Midbrain (tissue), 1 donor: ENCODE measurements at places on chromosomes 7 and 10.

DNA sequence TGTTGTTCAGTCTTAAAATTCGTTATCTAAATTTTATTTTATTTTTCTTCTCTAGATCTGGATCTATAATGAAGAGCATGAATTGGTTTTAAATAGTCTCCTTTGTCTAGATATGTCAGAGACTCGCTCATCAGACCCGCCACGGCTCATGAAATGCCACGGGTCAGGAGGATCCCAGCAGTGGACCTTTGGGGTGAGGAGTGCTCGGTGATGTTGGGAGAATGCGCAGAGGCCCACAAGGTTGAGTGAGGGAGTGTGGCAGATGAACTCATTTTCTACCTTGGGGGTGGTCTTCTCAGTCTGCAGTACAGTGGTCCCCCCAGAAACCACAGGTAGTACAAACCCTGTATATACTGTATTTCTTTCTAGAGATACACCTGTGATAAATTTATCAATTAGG, 95.3 kb downstream of the GALNT11 start:
- DNase-seq = no peak

DNA sequence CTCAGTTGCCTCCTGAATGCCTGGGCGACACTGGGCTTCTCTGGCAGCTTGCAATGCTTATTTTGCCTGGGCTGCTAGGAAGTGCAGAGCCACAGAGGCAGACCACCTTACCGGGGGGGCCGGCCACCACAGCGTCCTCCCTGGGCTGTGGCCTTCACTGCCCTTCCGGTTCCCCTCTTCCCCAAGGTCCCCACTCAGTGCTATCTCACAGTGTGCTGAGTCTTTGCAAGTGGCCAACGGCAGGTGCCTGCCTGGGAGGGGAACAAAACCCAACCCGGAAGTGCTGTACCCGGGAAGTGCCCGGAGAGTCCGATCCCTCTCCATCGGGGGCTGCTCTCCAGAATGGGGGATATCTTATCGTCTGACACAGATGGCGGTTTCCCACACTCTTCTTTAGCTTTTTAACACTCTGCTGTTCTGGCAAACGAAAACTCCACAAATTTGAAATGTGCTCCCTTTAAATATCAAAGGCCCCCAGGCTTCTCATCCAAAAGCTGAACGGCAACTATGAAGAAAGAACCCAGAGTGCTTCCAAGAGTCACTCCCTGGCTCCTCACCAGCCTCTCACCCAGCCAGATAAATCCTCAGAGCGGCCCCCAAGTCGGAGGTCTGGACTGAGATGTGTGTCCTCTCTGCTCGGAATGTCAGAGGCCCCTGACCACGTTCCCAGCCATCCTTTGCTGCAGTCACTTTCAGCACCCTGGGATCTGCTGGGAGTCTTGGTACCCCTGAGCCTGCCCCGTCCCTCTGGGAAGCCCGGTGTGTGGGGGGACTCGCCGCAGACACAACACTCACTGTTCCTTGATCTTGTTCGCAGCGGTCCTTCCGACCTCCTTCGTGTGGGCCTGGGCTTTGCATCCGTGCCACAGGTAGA, 165.1 kb downstream of the SVIL start:
- DNase-seq = no peak

DNA sequence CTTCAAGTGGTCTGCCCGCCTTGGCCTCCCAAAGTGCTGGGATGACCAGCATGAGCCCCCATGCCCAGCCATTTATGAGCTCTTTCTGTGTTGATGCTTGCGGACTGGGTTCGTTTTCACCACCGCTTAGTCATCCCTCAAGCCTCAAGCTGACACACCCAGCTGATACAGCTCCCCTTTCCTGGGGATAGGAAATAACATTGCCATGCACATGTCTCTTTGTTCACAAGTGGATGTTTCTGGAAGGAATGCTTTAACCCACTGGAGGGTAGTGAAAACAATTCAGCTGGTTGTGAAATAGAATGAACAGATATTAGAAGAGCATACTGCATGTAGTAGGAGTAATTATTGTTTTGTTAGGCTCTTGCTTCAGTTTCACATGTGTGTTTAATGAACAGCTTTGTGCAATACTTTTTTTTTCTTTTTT, 8.5 kb upstream of the METTL27 start:
- no peak for DNase-seq

- DNase-seq = no peak
Measured at GRCh38 chr10:48541144-48541795, 63.6 kb downstream of the ARHGAP22 start.

DNA sequence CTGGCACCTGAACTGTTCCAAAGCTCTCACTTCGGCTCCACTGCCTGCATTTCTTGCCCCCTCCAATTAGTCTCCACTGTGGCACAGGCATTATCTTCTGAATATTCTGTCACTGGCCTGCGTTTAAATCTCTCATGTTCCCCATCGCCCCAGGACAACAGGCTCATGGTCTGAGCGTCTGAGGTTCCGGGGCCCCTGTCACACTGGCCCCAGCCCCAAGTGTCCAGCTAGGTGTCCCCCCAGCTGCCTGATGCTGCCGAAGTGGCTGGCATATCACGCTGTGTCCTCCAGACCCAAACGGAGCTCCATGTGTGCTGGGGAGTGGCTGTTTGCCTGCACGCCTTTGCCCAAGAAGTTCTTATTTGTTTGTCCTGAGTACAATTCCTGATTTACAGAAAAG, 135.4 kb downstream of the TACC2 start:
- DNase-seq = no peak

DNA sequence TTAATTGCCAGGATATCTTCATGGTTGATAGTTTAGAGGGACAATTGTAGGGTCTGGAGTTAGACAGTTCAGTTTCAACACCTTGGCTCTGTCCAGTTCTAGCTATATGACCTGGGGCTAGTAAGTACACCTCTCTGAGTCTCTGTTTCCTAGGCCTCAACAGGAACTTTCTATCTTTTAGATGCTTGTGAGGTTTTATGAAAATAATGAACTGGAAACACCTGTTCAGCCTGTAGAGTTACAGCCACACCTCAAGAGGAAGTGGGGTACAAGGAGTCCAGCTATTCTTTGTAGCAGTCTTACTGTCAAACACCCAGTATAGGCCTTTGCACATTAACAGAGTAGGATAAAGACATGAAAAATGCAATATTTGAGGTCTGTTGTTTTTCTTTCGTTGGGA, 73.4 kb downstream of the CHRM2 start:
- DNase-seq = no peak

GRCh38 chr10:614790-615582, 74.5 kb downstream of the DIP2C start:
- peak; percentile 90 for DNase-seq

DNA sequence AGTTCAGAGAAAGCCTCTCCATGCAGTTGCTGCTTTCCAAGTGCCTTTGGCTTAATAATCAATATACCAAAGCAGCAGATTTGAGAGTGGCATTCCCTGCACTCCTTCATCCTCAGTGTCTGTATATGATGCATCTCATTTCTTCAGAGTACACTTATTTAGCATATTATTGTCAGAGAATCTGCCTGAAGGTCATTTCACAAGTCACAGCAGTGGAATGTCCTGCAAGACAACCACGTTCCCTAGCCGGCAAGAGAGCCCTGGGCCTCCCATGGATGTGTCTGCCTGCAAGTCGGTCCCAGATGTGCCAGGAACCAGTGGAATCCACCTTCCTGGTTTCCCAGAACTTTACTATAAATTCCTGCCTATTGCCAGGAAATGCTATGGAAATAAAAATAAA, 289.4 kb upstream of the IGFBP3 start:
- DNase-seq = no peak

- no peak for DNase-seq
Measured at GRCh38 chr10:77526868-77527617, 110.6 kb downstream of the KCNMA1 start.

DNA sequence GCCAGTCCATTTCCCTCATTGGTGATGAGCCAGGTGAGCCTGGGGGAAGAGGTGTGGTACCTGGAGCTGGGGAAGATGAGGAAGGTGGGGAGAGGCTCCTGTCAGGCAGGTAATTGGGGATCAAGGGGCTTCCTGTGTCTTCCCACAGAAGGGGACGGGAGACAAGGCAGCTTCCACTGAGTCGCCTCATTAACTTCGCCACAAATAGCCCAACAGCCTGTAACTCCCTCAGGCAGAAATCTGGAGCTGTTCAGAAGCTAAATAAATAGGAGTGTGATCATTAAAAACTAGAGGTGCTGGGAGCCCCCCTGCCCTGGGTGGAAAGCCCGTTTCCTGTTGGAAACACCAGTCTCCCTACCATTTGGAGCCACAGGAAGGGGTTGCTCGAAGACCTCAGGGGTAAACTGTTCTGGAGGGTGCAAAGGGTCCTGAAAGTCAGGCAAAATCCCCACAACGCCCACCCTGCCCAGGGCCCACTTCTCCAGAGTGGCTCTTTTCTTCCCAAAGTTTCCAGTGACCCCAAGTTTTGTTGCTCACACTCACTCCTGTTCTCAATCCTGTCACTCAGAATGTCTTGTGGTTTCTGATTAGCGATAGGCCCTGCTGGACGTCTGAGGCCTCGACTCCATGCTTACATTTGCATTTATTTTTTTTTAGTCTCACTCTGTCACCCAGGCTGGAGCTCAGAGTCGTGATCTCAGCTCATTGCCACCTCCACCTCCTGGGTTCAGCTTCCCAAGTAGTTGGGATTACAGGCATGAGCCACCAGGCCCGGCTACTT, 25.7 kb downstream of the UNC5B start:
- DNase-seq = no peak

- DNase-seq = no peak
Measured at GRCh38 chr7:82286798-82287140, 156.8 kb downstream of the CACNA2D1 start.

GRCh38 chr7:25846722-25847121, 305.3 kb upstream of the NFE2L3 start:
- no peak for DNase-seq

GRCh38 chr7:133484086-133484485, 231.2 kb downstream of the EXOC4 start:
- DNase-seq = no peak

GRCh38 chr7:70704831-70705346, 427.1 kb upstream of the GALNT17 start:
- DNase-seq = no peak

- no peak for DNase-seq
Measured at GRCh38 chr10:6463366-6463765, 116.7 kb downstream of the PRKCQ start.

DNA sequence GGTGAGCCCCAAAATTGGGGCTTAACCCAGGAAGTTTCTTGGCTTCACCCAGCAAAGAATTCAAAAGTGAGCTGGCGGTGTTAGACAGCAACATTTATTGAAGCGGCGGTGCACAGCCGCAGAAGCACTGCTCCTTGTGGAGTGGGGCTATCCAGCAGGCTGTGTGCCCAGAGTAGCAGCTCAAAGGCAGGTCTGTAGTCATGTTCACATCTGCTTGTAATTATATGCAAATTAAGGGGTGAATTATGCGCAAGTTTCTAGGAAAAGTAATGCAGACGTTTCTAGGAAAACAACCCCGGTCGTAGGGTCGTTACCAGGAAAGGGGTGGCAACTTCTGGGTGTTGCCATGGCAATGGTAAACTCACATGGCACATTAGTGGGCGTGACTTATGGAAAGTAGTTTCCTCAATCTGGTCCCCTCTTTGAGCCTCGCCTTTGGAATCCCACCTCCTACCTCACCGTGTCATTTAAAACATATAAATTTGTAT, 13.7 kb upstream of the KBTBD2 start:
- DNase-seq = peak; percentile 34

DNA sequence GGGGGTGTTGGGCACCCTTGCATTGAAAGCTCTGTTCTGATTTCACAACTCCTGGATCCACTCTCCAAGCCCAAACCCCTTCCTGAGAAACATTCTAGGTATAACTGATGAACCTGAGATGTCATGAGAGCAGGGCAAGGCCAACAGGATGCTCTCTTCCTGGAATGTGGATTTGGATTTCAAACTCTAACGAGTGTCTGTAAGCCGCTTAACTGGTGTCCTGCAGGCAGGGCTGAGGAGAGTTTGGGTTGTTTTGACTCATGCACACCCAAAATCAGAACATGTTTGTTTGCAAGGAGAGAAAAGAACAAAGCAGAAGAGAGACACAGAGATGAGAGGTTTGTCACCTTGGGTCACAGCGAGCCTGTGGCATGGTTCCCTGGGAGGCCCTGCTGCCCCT, 24.6 kb upstream of the AKR1E2 start:
- DNase-seq = no peak

GRCh38 chr10:70260259-70260658, 23.5 kb downstream of the NPFFR1 start:
- no peak for DNase-seq

DNA sequence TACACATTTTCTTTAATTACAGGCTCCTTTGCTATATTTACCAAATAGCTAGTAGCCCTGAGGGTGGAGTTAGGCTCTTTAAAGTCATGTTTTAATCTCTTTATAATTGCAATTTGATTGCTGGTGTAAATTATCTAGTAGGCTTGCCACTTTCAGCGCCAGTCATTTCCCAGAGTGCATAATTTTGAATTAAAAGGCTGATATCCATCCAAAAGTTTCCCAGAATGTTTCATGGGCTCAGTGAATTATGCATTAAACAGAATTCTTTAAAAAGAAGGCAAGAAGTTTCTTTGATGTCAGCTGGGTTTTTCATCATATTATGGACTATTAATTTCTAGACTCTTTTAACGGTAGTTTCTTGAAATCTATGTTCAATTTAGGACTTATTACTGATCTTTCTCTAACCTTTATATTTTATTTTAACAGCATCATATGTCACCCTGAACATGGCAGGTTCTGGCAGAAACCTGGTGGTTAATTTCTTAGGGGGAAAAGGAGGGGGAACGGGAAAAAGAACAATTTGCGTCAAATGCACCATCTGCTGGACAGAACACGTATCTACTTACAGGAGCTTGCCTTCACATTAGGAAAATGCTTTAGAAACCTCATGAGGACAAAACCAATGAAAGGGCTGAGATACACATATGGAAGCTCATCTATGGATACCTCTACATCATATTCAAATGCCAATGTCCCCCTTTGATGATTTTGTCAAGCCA, 171.1 kb downstream of the GRM3 start:
- peak; percentile 64 for DNase-seq

DNA sequence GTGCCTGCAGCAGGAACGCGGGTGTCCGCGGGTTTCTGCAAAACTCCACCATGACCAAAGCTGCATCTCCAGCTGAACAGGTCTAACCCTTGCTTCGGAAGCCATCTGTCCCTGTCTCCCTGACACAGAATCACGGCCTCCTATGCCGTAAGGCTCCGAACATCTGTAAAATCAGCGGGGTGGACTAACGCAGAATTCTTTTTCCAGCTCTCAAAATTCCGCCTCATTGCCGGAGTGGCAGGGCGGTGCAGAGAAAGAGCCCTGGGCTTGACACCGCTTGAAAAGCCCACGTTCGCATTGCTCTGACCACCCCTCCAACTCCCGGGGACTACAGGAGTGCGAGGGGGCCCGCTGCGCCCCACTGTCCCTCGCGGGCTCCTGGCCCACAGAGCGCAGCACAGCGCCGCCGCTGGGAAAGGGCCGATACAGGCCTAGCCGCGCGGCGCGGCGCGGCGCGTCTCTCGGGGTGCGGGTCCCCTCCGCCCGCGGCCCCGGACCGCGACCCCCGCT, 409 bp downstream of the DNMBP start:
- peak; percentile 64 for DNase-seq

DNA sequence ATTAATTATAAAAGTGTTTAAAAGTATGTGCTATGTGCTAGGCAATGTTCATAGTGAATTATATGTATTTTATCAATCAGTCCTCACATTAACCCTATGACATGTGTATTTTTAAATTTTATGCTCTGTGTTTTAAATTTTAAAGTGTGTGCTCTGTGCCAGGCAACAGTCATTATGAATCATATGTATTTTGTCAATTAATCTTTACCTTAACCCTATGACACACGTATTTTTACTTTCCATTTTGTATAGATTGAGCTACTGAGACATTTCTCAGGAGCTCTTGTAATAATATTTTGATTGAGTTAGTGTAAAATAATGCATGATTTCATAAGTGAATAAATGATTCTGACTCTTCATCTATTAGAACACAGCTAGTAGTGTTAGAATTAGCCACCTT, 117.8 kb downstream of the THSD7A start:
- DNase-seq = no peak

GRCh38 chr7:21867816-21868575, 77.7 kb downstream of the CDCA7L start:
- no peak for DNase-seq
